Posterior cingulate gyrus (tissue), 11 donors: ENCODE measurements at places on chromosomes 16 and 17.
A peak's percentile ranks its signal among the peaks of the same experiment; 100 is the strongest.

- no peak for DNase-seq
These were observed 2.2 kb downstream of the HSD17B2 start for GRCh38 chr16:82037251-82037650.

DNA sequence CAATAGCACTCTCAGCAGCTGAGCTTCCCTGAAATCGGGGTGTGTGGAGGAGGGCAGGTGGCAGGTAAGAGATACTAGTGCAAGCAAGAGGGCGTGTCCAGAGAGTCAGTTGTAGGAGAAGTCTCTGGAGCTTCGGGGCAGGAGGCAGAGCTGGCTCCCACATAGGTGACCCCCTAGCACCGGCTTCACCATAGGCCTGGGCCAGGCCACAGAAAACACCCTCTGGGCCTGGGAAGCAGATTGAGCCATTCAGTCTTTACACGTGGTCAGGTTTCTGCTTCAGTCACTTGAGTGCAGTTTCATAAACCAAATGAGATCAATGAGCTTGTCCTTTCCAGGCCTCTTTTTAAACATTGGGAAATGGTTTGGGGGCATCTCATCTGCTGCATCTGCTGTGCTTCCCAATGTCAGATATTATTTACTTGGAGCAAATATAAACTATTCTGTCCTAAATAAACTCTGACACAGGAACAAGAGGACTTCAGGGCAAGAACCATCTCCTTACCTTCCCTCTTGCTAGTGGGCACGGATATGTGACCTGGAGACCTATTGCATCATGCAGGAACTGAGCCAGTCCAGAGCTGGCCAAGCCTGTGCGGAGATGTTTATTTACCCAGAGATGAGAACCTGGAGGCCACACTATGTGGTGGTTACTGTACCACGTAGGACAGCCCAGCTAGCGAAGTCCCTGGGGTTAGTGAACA, 16.1 kb downstream of the CCR7 start:
- DNase-seq = no peak

GRCh38 chr16:3012246-3012645, 477 bp upstream of the CLDN9 start:
- no peak for DNase-seq

DNA sequence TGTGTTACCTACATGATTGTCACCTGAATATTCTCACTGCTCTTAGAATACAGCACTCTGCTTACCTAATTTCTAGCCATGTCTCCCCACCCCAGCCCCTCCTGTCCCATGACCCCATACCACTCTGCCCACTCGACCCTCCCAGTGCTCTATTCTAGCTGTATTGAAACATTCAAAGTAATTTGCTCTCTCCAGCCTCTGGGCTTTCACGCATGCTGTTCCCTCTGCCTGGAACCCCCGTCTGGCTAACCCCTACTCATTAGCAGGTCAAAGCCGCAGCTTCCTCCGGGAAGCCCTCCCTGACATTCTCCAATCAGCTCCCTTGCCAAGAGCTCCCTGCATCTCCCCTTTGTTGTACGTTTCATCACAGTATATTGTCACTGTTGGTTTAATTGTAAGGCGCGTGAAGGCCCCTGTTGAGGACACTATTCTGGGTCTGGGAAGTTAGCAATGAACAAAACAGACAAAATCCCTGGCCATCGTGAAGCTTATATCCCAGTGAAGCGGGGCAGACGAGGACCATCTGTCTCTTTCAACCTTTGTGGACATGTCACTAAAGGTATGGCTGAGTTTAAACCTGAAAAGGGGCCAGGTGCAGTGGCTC, 72.3 kb upstream of the LHX1 start:
- peak; percentile 38 for DNase-seq

GRCh38 chr17:6048486-6048885, 21.7 kb upstream of the WSCD1 start:
- DNase-seq = no peak

GRCh38 chr16:31333686-31334649, 21.0 kb upstream of the ITGAX start:
- DNase-seq = no peak

- DNase-seq = no peak
These were observed 6.8 kb upstream of the OR1E2 start for GRCh38 chr17:3440451-3440850.

GRCh38 chr17:79844869-79845600, 5.8 kb upstream of the CBX4 start:
- peak; percentile 91 for DNase-seq

- DNase-seq = peak; percentile 72
These were observed at the start of gene ZBTB4 for GRCh38 chr17:7479213-7480088. Gene ZBTB4, minus strand, starts transcription at chr17:7479631. Its CDS starts 12,830 bp downstream, at chr17:7466801.

GRCh38 chr16:4700380-4700996, 7.1 kb downstream of the NUDT16L1 start:
- no peak for DNase-seq

DNA sequence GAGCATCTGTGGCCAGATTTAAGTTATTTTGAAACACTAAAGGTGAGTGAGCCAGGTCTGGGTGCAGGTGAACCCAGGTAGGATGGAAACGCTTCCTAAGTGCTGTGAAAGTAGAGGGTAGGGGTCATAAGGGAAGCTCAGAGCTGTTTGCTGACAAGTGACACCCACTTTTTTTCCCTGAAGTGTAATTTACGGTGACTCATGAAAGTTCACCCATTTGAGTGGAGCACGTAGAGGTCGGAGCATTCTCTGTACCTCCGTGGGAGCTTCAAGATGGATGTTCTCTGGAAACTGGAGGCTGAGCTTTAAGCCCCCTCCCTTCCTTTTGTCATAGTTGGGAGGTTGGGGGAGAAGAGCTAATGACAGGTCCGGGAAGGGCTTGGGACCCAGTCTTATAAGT, 44.3 kb downstream of the MPRIP start:
- DNase-seq = no peak

- DNase-seq = no peak
These were observed 336.1 kb upstream of the TBX2 start for GRCh38 chr17:61063528-61063927.

DNA sequence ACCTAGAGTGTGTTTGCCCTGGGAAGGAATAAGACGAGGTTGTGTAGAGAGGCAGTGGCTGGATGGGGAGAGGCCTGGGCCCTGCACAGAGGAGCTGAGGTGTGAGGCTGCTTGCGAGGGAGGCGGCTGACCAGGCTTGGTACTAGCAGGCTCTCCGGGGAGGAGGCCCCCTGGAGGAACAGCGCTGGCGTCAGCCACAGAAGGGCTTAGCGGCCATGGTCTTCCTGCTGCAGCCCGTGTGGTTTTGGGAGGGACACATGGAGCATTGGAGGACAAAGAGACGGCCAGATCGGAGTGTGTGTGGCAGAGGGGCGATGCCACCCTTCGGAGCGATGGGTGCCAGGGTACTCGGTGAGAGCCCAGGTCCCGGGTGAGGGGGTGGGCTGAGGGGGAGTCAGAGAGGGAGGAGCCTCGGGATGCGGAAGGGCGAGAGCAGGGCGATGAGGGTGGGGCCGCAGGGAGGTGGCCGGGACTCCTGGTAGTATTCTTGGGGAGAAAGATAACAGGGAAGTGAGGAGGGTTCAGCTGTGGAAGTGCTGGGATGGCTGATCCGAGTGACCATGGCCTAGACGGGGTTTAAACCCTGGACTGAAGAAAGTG, 8.3 kb downstream of the BANP start:
- DNase-seq = no peak

- no peak for DNase-seq
These were observed 6.9 kb upstream of the MAPK7 start for GRCh38 chr17:19371259-19372010.

DNA sequence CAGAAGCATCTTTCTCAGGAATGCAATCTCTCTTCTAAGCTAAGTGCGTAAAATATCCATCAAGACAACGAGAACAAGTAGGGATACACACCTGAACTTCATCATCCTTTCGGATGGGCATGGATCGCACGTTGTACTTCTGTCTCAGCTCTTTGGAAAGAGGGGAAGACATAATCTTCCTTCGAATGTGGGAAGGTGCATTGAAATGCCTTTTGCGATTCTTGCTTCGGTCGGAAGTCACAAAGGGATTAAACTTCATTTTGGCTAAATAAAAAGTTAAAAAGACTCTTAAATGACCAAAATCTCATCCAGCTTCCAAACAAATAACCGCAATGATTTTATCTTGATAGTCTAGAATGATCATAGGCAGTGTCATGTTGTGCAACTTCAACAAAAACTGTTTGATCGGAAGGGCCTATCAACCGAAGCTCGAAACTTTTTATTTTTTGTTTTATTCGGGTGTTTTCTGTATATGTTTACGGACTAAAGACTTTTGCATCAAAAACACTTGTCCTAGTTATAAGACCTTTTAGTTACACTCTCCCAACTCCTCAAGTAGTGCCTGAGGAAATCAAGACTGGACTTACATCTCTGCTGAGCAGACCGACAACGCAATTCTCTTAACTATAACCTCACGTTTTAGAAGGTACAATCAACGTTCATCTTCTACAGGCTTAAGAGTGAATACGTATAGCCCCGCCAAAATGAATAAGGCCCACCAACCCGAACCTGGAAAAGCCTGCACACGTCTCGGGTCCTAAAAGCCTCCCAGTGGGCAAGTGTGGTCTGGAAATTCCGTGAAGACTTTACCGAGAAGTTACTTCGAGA, 727 bp downstream of the RPL26 start:
- DNase-seq = no peak

DNA sequence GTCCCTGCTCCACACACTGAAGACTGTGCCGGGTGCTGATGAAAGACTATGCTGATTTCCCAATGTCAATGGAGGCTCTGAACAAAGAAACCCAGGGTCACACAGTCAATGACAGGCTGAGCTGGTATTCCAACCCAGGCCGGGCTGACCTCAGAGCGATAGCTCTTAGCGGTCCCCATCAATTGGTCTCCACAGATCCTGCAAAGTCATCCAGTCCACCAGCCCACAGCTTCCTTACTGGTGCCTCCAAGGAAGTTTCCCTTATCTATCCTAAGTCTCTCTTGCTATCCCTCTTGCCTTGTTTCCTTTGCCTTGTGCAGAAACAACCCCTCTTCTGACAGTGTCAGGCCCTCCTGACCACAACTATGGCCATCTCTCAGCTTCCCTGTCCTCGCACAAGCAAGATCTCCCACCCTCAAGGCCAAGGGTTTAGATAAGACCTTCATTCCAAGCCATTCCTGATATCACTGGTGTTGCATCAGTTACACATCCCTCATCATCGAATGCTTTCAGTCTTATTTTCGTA, 52.7 kb upstream of the KSR1 start:
- no peak for DNase-seq

DNA sequence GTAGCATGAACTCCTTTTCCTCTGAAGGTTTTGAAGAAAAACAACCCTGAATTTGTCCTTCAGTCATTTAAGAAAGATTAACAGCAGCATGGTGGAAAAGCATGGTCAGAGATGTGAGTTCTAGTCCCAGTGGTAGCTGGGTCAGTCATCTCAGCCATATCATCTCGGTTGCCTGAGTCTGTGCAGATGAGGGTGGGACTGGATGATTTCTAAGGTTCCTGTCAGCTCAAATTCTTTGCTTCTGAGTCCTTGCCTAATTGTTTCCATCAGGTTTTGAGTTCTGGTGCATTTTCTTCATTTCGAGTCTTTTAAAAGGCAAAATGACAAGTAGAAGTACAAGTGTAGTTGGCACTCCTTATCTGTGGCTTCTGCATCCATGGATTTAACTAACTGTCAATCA, 63.9 kb downstream of the TNRC6C start:
- DNase-seq = no peak

- DNase-seq = no peak
These were observed 10.8 kb upstream of the CBLN1 start for GRCh38 chr16:49292413-49292812.

- peak; percentile 86 for DNase-seq
These were observed 74.7 kb downstream of the BMERB1 start for GRCh38 chr16:15509051-15509592.
